ENCODE measurements at places on chromosomes 12 and 14.

GRCh38 chr14:74407801-74408154 is 18.2 kb downstream of the SYNDIG1L start:
- no peak for DNase-seq

GRCh38 chr12:8143261-8143660 is 13.6 kb upstream of the ZNF705A start:
- no peak for DNase-seq

DNA sequence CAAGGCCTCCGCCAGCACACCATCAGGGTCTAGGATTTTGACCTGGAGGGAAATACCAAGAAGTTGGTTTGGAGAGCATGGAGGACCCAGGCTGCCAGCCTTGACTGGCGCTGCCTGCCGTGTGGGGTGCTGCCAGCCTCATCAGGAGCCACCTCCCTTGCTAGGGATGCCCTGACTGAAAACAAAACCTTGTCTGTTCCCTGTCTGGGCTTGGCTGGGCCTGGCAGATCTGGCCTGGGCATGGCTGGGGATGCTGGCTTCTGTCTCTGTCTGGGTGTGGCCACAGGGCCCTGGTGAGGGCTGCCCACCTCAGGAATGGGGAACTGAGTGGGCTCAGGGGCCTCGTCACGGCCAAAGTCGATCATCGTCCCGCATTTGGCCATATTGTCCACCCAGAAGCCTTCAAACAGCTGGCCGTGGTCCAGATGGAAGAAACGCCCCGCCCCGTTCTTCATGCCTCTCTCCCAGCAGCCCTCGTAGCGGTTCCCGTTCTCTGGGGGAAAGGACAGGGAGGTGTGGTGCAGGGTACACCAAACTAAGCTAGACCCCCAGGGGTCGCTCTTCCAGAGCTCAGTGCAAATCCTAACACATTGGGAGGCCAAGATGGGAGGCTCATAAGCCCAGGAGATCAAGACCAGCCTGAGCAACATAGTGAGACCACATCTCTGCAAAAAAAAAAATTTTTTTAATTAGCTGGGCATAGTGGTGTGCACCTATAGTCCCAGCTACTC is 16.5 kb downstream of the MORN3 start:
- DNase-seq: no peak

DNA sequence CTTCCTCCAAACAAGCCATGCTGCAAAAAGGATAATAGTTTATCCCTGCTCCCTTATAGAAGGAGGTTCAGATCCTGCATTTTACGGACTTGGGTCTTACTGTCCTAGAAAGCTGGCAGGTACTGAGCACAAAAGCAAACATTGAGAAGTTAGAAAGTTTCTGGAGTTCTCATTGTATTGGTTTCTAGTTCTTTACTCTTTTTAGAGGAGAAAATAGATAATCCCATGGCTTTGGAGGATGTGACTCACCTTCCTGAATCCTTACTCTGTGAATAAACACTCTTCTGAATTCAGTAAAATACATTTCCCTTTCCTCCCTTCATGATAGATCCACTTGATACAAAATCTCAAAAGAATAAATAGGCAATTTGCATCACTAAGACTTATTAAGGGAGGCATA is 188.9 kb downstream of the NPAS3 start:
- DNase-seq: no peak

- no peak for DNase-seq
Observed at GRCh38 chr12:123912415-123913380, 59.9 kb downstream of the CCDC92 start.

DNA sequence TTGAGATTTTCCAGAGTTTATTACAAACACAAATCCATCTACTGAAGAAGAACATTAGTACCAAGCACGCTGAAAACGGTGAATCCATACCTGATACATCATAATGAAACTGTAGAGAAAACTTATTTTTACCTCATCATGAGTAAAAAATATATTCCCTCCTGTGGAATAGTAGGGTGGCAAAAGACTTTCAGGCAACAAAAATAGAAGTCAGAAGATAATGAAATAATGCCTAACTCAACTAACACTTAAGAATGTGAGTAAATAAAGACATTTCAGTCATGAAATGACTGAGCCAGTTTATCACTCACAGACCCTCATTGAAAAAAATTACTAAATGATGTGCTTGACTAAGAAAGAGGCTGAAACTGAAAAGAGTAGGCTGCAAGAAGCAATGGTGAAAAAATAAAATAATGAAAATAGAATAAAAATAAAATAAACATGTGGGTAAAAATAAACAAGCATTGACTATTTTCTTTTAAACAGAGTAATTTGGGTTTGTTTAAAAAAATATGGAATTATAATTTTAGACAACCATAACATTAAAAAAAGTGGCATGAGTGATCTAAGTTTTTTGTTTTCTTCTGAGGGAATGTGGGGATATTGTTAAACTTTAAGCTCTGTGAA is 148.6 kb downstream of the ASCL1 start:
- no peak for DNase-seq

DNA sequence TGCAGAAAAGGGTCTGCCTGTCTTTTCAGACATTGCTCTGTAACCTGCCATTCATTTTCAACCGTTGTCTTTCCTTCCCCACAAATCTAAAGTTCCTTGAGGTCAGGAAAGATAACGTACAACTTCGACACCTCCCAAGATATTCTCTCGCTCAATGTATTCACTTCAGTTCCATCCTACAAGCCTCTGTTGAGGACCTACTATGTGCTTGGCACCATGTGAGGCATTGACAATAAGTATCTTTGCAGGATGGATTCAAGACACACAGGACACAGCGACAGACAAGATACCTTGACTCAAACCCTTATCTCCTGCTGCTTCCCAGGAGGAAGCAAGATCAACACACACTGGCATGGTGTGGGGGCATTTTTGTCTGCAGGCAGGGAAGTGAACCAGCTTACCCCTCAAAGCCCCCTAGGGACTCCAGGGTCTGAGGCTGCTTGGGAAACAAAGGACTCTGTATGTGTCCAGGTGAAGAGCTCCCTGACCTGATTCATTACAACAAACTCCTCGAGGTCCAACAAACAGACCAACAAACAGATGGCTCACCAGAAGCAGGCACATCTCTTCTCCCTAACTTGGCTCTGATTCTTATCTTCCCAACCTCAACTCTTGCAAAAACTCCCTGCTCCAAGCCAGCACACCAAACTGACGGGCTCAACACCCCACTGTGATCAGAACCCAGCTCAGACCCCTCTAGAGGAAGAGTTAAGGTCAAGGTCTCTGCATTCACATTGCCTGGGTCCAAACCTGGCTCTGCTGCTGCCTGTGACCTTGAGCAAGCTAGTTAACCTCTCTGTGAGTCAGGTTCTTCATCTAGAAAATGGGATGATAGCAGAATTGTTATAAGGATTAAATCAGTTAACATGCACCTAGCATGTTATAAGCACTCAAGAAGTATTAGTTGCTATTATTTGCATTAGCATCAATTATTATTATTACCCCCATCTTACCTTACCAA is 6.3 kb downstream of the NUAK1 start:
- no peak for DNase-seq

GRCh38 chr14:99246536-99247097 is 25.4 kb downstream of the BCL11B start:
- no peak for DNase-seq

- DNase-seq: no peak
Observed at GRCh38 chr12:15770021-15770420, 19.2 kb downstream of the EPS8 start.

DNA sequence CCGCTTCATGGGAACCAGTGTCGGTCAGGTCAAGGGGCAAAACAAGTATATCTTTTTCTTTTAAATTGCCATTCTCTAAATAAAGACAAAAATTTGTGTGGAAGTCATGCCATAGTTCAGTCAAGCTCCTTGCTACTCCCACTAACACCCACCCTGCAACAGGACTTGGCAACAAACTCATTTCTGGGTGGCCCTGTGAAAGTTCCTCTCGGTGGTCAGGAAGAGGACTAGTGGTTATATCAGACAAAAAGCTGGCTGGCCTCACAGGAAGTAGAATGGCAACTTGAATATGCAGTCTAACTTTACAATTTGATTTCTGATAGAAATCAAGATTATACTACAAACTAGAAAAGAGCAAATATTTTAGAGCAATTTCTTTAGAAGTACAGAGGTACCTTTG is 11.2 kb downstream of the DHRS7 start:
- no peak for DNase-seq

DNA sequence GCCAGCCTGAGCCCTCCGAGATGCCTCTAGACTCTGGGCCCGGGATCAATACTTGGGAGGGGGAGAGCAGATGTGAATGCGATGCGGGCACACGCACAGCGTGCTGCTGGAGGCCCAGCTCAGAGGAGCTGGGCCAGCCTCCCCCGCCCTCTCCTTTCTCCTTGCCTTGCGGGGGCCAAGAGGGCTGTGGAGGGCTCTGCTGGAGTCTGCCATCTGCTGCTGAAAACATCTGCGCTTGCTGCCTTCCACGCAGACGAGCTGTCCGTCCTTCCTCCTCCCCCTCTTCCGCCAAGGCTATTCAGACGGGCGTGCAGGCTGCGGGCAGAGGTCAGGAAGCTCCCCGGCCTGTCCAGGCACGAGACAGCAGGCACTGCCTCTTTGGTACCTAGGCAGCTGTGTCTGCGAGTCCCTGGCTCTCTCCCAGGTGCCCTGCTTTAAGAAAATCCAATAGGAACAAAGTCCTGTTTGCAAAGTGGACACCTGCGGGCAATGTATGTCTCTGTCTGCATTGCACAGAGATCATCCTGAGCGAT is 75.2 kb downstream of the SPRING1 start:
- DNase-seq: no peak

DNA sequence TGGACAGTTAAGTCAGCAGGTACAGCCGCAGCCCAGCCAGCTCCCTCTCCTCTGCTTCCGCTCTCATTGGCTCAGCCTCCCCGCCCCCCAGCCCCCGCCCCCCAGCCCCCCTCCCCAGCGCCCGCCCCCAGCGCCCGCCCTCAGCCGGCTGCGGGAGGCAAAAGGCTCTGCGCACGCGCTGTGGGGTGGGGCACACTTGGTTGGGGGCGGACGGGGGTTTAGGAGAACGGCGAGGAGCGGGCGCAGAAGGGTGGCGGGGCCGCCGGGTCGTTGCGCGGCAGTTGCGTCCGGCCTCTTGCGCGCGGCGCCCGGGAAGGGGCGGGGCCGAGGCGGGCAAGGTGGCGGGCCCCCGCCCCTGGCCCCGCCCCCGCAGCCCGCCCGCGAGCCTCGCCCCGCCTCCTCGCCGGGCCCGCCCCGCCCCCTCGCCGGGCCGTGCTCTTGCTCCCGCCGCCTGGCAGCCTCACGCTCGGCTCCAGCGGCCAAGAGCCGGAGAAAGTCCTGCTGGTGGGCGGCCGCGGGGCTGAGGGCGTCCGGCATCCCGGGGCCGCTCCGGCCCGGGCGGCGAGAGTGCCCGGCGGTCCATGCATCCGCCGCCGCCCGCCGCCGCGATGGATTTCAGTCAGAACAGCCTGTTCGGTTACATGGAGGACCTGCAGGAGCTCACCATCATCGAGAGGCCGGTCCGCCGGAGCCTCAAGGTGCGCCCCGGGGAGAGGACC is at the start of gene PPP4R4:
Gene PPP4R4, plus strand, starts transcription at position 438 of the 719 bp plus-strand sequence. Its CDS starts 144 bp downstream, at position 582.
- DNase-seq: peak; percentile 91

- no peak for DNase-seq
Observed at GRCh38 chr12:3302401-3303041, 188.5 kb upstream of the PRMT8 start.

DNA sequence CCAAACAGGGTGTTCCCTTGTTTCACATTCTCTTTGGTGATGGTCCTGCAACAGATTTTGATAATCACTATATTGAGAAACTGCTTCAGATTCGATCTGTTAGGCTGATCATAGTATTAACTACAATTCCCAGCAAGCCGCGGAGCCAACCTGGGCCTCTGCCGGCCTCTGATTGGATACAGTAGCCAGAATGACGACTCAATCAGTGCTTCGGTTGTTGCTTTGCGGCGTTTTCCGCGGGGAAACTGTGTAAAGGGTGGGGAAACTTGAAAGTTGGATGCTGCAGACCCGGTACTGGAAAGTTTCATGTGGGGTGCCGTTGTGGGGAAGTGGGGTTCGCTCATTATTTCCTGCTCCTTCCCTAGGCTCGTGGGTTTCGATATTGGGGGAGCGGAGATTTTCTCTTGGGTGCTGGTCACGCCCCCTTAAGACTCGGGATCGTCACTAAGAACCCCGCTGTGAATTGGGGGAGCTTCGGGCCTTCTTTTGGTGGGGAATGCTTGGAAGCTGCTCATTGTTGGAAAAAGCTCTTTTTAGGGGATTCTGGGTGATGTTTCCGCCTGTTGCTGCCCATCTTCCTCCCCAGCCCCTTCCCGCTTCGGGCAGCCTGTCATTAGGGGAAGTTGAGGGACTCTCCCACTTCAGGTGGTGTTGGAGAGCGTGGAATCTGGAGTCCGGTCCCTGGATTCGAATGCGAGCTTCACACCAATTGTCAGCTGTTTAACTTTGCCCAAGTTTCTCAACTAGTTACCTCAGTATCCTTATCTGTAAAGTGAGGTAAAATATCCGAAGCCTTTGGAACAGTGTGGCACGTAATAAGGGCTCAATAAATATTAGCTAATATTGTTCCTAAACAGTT is at the start of gene RAD51B:
Gene RAD51B, plus strand, starts transcription at position 217 of the 859 bp plus-strand sequence.
- peak; percentile 68 for DNase-seq

DNA sequence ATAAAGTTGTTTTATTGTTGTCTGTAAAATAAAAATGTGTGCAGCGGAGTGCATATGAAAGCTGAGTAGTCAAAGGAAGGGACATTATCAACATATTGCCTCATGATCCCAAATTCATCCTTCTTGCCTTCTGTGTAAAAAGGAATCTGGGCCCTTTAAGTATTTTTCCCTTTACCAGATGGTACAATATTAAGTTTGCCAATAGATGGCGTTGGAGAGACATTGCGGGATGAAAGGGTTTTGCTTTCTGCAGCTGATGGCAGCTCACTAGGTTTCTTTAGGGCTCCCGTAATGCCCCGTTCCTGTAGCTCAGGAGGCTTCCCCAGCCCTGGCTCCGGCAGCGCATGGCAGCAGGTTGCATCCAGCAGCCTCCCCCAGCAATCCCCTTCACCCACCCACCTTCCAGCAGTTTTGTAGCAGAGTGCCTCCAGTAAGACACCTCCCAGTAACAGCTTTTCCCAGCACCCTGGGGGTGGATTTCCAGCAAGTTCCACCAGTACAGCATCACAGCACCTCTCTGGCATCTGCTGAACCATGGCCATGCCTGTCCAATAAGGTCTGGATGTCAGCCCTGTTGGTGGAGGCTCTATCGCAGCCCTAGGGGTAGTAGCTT is 354.4 kb downstream of the MED13L start:
- DNase-seq: no peak

- no peak for DNase-seq
Observed at GRCh38 chr12:104686196-104686595, 229.4 kb downstream of the CHST11 start.

- no peak for DNase-seq
Observed at GRCh38 chr12:92619026-92619425, 83.8 kb upstream of the PLEKHG7 start.

- DNase-seq: no peak
Observed at GRCh38 chr14:102872020-102872419, 50.4 kb upstream of the AMN start.

DNA sequence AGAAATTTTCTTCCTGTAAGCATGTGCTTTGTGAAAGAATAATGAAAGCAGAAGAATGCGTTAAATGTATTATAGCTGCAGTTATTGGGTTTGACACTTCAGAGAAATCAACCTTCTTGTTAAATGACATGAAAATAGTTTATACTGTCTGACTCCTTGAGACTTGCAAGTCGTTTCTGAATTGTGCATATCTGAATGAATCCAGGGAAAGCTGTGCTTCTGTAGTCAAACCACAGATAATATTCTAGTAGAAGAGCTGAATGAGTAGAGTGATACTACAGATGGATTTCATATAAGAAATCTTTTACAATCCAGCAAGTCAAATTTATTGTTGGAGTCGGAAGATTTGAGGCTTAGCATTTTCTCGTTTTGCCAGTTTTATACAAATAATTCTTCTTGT is 343.3 kb downstream of the RAD51B start:
- DNase-seq: no peak

GRCh38 chr14:67426983-67427606 is 15.1 kb upstream of the PLEK2 start:
- peak; percentile 36 for DNase-seq
